ENCODE measurements at places on chromosomes 3 and 15.

DNA sequence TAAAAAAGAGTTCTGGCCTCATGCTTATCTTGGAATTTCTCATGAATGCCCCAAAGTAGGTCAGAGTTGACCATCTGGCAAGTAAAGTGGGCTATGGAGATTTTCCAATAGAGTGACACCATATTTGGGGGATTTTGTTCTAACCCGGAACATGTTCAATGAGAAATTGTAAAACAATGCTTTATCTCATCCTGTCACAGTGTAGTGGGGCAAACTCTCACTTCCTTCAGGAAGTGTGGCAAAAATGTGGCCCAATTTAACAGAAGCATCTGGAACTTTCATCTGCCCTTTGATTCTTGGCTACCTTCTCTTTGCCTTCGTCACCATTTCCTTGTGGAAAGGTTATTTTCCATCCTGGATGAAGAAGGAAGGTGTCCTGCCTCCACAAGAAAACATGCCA lies 70.8 kb downstream of the ADAMTS9 start:
- DNase-seq: no peak

GRCh38 chr3:52915294-52915693 lies 17.9 kb upstream of the STIMATE start:
- DNase-seq: no peak

GRCh38 chr3:192947421-192947820 lies 29.8 kb upstream of the MB21D2 start:
- no peak for DNase-seq

DNA sequence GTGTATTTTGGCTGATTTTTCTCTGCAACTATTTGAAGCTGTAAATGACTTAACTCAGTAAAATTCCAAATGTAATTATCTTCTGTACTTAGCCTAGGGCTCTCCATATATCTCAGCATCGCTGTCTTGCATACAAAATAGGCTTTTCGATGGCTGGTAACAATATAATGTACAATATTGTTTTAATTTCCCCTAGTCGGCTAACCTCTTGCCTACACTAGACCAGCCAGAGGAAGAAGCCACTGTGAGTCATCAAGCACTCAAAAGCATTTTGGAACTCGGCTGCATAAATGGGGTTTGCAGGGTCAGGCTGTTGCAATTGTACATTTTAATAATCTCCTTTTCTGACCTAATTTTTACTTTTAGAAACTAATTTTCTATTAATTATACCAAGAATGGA lies 583.8 kb downstream of the FOXP1 start:
- no peak for DNase-seq

DNA sequence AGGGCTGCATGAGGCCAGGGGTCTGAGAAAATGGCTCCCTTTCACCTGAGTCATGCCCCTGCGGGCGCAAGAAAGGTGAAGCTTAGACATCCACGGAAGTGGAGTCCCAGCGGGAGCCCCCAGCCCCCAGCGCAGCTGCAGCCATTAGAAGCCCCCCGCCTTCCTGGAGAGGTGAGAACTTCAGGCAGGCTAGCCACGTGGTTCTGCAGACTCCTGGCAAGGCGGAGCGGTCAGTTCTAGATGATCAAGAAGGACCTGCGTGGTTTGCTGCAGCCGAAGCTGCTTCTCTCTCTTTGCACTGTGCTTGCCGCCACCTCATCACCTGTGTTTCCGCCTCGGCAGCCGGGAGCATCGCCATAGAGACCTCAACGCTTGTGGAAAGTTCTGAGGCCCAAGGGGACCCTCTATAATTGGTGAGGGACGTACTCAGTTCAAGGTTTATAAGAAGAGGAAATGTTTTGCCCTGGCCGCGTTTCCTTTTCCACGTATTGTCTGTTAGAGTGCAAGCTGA lies 15.8 kb upstream of the KCNMB3 start:
- DNase-seq: no peak

DNA sequence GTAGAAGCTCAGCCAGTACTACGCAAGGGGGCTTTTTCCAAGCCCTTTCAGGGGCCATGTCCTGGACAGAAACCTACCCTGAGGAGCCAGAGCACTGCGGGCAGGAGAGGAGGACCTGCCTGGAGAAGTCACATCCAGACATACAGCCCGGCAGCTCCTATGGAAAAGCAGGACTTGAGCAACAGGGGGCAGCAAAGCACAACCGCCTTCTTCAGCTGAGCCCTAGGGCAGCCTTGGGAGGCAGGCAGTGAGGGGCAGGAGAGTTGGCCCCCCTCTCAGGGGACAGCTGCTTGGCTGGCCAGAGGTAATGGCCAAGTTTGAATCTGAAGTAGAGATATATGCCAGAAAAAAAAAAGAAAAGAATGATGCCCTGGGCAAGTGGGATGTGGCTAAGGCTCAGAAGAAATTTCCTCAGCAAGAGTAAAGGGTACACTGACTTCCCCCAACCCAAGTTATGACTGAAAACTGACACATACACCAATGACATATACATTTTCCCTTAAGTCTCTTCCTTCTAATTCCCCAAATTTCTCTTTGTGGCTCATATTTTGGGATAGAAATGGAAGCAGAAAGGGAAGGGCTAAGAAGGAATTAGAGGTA lies 56.9 kb downstream of the CYP19A1 start:
- peak; percentile 75 for DNase-seq

DNA sequence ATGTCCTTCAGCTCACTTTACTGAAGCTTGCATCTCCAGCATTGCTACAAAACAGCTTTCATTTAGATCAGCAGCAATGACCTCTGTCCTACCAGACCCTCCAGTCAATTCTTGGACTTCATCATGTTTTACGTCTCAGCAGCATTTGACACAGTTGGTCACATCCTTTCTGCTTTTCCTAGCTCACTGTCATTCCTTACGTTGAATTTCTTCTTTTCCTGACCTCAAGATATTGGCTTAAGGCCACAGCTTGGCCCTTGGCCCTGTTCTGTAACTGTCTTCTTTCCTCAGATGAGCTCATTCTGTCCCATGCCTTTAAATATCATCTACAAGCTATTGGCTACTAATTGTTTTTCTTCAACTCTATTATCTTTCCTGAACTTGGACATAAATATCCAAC lies 576.2 kb upstream of the KCNMB2 start:
- DNase-seq: peak; percentile 59

DNA sequence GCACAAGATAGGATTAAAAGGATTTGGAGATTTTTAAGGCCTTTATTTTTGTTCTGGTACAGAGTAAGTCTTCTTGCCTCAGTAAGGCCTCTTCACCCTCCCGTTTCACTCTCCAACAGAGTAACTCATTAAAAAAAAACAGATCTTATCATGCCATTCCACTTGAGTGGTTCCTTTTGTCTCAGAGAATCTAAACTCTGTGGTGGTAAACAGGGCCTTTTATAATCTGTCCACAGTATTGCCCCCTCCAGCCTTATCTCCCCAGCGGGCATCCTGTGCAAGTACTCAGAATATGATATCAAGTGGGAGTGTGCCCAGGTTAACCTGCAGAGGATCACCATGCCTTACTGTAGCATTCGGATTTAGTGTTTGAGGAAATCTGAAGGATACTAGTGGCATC lies 20.3 kb upstream of the ATOSA start:
- DNase-seq: no peak

- DNase-seq: no peak
Measured at GRCh38 chr3:6771171-6771570, 89.7 kb upstream of the GRM7 start.

- no peak for DNase-seq
Measured at GRCh38 chr3:124650798-124651197, 79.5 kb upstream of the UMPS start.

- no peak for DNase-seq
Measured at GRCh38 chr15:92170897-92171296, 222.8 kb upstream of the ST8SIA2 start.

GRCh38 chr3:107325446-107325845 lies 51.8 kb upstream of the CCDC54 start:
- DNase-seq: no peak

DNA sequence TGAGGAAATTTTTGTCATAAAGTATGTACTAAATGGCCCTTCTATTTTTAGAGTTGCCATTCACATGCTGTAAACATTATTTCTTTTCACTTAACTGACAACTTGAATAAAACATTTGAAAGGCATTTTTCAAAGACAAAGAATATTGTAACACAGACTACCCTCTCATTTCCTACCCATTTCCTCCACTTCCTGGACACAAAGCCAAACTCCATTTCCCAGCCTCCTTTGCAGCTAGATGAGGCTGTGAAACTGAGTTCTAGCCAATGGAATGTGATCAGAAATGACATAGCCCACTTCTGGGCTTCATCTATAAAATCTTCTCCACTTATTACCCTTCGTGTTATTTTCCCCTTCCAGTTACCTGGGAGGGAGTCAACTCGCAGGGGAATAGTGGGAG lies 288.9 kb upstream of the DPH6 start:
- no peak for DNase-seq

DNA sequence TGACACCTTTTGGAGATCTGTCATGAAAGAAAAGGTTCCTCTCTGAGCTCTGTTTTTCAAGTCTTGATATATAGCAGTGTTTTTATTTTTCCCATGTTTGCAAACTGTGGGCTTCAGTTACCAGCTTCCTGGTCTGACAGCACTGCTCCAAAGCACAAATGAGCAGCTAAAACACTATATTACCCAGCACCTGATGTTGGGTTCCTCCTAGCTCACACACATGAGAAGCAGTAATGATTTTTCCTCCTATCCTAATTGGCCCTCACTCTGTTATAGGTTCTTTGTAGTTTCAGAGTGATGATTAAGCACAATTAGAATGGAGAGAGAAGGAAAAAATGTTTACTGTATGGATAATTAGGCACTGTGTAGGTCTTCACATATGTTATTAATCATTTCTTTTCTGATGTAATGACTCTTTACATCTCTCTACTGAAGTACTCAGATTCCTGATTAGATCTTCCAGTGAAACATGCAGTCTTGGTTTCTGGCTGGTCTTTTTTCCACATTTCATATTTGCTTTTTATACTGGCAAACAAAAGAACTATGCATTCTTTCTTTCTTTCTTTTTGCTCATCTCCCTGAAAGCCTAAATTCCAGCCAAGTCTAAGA lies 939.7 kb downstream of the NSUN3 start:
- no peak for DNase-seq

GRCh38 chr15:32819448-32819847 lies 101.6 kb downstream of the GREM1 start:
- no peak for DNase-seq

- DNase-seq: no peak
Measured at GRCh38 chr3:169234618-169235017, 428.9 kb downstream of the MECOM start.

DNA sequence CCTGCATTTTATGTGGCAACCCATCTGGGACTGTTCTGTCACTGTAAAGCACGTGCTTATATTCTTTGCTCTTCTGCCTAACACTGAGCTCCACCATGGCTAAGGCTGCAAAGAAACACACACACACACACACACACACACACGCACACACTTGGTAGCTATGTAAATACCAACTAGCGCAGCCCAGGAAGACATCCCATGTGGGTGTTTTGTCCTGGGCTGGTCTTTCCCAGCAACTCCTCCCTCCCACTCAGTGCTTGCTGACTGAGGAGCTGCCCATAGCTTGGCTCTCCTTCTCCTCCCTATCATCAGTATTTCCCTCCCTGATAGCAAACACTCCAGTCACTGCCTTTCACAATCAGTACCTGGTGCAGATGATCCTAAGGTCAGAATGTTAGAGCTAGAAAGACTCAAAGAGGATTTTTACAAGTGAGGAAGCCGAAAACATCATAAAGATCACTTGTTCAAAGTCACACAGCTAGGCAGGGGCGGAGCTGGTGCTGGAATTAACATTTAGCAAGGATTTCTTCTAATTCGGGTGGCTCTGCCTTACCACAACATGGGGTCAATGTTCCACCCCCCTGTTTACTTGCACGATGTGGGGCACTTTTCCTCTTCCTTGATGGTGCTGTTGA lies 377.1 kb upstream of the TBL1XR1 start:
- peak; percentile 63 for DNase-seq

GRCh38 chr3:58789385-58789784 lies 122.8 kb upstream of the FAM3D start:
- DNase-seq: no peak

Data from femur (tissue), 1 donor.